ENCODE measurements at places on chromosomes 7 and 10.

- DNase-seq, result no peak
Observed at GRCh38 chr7:32459788-32460187, 30.4 kb downstream of the LSM5 start.

DNA sequence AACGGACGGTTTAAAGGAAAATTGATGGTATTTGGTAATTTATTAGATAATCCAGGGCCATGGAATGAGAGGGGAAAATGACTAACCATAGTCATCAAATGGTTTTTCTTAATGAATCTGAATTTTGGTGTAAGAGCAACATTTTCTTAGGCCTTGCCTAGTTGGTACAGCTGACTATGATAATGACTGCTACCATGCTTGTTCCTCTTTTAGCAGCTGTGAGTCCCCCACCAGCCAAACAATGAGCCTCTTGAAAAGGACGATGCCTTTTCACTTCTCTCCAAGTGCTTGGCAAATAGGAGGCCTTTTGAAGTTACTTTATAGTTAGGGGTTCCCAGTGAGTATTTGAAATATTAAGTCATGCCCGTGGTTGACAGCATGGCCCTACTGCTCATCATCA lies 53.0 kb downstream of the TRUB1 start:
- no peak for DNase-seq

GRCh38 chr10:100106865-100107264 lies 25.2 kb upstream of the CPN1 start:
- no peak for DNase-seq

- no peak for DNase-seq
Observed at GRCh38 chr7:135386776-135387175, 123.1 kb downstream of the CNOT4 start.

DNA sequence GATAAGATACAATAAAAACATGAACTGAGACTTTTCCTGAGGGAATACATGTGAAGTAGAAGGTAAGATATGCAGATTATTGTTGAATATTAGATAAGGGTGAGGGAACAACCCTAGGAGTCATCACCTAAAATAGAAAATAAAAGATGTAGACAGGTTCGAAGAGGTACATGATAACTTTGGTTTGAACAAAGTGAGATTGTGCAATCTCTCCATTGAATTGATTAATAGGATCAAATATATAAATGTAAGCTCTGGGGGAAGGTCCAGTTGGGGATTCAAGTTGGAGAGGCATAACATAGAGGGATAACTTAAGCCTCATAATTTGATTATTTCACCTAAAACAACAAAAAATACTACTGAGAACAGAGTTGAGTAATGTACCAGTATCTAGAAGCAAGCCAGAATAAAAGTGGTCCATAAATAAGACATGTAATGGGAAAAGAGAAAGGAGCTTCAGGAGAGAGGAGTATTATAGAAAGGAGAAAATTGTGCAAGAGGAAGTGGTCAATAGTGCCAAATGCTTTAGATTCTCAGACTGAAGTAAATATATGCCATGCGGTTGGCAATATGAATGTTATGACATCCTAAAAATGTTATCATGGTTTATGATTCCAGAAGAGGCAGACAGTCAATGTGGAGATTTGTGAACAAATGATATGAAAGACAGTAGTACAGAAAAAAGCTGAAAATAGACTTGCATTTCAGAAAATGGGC lies 282.3 kb upstream of the CHRM2 start:
- DNase-seq, result no peak

DNA sequence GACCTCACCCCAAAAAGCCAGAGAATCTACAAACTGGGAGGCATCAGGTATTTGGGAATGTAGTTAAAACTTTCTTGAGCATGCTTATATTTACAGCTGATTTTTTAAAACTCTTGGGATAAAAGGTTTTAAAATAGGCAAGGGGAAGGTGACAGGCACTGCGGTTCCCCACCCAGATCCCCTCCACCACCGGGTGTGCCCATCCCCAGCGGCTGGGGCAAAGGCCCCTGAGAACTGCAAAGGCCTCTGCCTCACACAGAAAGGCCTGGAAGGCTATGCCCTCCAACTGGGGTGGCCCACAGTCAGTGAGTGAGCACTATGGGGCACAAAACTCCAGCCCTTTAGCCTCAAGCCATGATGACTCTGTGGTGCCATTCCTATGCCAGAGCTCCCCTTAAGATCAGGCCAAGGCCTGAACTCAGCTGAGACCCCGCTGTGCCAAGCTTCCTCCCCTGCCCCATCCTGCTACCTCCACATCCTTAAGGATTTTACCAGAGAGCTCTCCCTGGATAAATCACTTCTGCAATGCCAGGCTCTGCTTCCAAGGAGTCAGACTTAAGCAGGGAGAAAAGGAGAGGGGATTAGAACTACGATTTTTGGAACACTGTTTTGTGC lies 299.1 kb downstream of the GRID1 start:
- DNase-seq, result no peak

DNA sequence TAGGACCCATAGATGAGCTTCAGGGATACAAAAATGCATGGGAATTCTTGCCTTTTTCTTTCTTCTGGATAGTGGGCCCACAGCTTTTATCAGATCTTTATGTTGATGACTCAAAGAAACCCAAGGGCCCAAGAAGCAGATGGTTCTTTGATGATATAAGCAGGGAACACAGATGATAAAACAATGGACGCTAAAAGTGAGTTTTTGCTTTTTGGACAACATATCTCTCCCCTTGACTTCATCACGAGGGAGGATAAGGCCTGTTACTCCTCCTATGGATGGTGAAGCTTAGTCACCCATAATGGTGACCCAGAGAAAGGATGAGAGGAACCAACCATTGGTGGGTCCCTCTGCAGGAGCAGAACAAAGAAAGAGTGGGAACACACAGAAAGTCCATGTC lies 6.5 kb upstream of the OGA start:
- DNase-seq, result no peak

DNA sequence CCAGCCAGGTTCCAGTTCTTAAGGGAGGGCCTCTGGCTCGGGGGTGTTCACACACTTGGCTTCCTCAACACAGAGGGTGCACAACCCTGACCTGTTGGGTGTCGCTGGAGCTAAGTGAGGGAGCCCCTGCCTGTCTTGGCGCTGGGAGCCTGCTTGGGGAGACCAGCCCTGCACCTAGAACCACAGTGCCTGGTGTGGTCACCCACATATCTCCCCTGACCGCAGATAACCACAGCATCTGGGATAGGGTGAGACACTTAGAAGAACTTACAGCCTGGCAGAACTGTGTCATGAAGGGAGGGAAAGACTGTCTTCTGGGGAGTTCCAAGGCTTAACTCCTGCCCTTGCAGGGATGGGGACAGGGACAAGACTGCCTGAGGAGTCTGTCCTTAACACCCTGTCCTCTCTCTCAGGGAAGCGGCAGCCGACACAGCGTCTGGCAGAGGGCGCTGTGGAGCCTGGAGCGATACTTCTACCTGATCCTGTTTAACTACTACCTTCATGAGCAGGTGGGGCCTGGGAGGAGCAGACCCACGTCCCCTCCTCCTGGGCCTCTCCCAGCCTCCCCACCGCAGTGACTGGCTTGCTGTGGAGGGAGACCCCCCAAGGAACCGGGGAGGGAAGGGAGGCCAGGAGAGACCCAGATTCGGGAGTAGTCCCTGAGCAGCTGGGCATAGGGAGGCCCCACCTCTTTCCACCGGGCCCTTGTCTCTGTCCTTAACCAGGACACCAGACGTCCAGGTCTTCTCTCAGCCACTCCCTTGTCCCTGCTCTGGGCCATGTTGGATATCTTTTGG lies 59.0 kb downstream of the PALD1 start:
- no peak for DNase-seq

DNA sequence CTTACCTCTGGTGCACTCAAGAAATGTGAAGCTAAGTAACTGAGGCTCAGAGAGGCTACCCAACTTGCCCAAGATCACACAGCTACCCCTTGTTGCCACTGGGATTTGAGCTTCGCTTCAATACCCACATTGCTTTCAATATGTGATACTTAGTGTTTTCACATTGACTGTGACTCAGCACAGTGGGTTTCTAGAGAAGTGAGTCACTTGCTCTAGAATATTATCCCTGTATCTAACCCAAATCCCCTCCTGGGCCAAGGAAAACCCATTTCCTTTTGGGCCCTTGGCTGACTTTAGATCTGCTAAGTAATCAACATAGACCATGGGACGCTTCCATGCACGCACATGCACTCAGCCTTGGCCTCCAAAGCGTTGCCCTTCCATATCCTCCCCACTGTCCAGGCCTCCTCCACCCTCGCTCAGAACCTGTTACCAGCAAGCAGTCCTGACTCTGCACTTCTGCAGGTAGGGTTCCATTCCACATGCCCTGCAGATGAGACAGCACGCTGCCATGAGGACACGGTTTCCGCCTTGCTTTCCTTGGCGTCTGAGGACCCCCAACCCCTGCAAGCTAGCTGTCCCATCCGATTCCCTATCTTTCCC lies 87.7 kb upstream of the CHST15 start:
- no peak for DNase-seq

DNA sequence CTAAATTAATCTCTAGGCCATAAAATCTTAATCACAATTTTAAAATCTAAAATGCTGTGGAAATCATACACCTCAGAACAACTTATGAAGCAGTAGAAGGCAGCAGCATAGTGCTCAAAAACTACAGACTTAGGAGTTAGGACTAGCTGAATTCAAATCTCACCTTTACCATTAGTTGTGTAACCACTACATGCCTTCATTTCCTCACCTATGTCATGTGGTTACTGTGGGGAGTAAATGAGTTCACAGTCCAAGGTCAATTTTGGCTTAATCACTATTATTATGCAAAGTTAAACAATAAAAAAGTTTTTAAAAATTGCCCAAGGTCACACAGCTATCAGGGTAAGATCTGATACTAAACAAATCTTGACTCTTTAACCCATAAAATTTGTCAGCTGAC lies 37.0 kb downstream of the SNX13 start:
- DNase-seq, result no peak

GRCh38 chr7:25853314-25853713 lies 298.7 kb upstream of the NFE2L3 start:
- DNase-seq, result no peak

GRCh38 chr7:97694355-97694754 lies 37.5 kb upstream of the TAC1 start:
- no peak for DNase-seq

DNA sequence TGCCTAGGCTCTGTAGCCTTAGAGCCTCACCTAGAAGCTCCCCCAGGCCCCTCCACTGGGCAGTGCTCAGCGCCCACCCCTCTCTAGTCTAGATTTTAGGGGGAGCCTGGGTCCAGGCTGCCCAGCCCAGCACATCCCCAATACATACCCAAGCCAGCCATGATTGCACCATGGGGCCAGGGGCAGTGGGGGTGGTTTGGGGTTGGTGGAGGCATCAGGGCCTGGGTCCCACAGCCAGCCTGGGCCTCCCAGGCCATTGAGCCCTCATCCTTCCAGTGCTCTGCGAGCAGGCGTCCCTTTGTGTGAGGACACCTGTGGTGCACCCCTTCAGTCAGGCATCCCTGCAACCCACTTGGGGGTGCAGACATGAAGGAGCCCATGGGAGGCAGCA lies 76.9 kb upstream of the RET start:
- no peak for DNase-seq

DNA sequence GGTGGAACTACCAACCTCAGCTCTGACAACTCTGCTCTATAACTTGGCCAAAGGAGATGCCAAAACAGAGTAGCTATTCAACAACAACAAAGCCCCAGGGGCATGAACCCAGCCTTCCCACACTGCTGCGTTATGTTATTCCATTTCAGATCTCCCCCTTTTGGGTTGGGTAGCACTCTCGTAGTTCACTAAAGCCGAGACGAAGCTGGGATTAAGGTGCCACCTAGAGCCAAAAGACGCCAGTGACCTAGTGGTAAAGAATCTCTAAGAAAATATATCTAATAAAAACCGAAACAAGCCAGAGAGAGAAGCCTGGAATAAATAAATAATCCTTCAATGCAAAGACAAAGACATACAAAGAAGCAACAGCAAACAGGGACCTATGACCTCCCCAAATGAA lies 217.3 kb downstream of the HERPUD2 start:
- DNase-seq, result no peak

GRCh38 chr7:94040254-94040653 lies 36.1 kb upstream of the BET1 start:
- no peak for DNase-seq

DNA sequence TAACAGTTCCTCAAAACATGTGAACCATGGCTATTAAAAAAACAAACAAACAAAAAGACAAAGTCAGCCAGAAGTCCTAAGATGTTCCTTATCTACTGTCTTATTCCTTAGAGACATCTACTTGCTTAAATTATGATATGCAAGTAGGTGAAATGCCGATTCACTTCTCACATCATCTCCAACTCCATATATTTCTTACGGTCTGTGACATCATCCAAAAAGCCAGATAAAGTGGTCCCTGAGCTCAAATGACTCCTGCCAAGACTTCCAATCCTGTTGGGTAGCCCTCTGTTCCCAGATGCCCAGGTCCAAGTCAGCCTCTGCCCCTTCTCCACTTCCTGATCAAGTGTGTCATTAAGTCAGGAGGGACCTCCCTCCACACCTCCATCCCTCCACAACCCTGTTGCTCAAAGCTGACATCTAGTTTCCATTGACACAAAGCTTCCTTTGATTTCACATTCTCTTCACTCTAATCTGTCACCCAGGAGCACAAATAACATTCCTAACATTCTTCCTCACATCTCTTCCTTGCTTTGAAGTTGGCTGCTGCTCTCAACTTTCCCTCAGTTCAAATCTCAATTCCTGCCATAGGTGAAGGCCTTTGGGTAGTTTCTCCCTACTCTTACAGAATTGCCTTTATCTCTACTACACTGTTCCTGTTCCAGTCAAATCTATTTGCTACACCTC lies 56.1 kb upstream of the PDLIM1 start:
- DNase-seq, result no peak

GRCh38 chr7:37162106-37162505 lies 286.6 kb downstream of the ELMO1 start:
- DNase-seq, result no peak

GRCh38 chr10:3429676-3430075 lies 257.1 kb upstream of the PITRM1 start:
- no peak for DNase-seq

DNA sequence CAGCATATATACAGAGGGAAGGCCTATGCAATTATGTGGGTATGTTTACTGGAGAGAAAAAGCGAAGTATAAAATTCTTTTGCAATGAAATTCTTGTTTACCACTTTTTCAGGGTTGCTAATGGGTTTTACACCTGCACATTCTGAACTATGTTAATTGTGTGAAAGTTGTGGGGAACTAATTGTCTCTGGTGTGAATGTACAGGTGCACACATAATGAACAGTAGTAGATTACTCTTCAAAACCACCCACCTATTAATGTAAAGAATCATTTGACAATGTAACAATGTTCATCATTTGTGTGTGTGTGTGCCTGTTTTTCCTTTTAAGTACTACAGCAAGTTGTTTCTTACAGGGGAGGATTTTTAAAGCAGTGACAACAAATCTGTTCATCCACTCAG lies 80.0 kb upstream of the FEZF1 start:
- no peak for DNase-seq

GRCh38 chr10:114916653-114917052 lies 21.3 kb upstream of the TRUB1 start:
- DNase-seq, result no peak

GRCh38 chr10:92965314-92965713 lies 95.3 kb upstream of the CYP26C1 start:
- peak; percentile 1 for DNase-seq

DNA sequence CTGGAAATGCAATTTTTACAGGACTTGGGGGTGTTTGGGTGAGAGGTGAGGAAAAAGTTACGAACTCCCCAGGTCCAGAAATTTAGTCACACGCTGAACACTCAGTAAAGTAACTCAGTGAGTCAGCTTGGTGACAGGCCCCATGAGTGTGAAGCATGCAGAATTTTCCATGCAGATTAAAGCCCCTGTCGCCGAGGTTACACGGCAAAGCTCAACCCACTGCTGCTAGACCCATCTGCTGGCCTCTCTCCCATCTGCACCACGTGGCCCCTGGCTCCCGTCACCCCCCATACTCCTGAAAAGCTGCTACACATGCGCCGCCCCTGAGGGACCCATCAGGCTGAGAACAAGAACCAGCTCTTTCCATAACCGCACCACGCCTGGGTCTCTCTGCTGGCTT lies 7.0 kb upstream of the MMP21 start:
- DNase-seq, result no peak

All from activated T-cell treated with anti-CD3 and anti-CD28 coated beads for 4 hours (primary cell).